ENCODE measurements at places on chromosomes 5 and 9. TPM values are rescaled to one million over a fixed set of nuclear protein-coding genes. Genes with fewer than 3 reads are reported as not detected.

DNA sequence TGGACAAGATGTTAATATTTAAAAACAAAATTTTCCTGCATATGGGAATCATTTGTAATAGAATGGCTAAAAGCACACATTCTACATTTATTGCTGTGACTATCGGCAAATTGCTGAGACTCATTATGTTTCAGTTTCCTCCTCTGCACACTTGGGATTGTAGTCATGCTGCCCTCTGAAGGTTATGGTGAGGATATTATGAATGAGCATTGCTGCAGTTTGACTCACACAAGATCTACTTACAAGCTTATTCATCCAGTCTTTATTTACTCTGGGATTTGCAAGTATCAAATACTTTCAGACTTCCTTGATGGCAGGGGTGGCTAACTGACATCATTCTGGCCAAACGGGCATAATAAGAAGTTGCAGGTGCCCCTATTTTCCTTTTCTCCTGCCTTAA, 9.5 kb upstream of the NFIL3 start:
- H3K4me1 ChIP-seq = no peaks in the 10 kb centered on the region
- no peak overlapping the region for H3K27ac ChIP-seq
- no peak for DNase-seq
- H3K27me3 ChIP-seq = no peaks in the 10 kb centered on the region

DNA sequence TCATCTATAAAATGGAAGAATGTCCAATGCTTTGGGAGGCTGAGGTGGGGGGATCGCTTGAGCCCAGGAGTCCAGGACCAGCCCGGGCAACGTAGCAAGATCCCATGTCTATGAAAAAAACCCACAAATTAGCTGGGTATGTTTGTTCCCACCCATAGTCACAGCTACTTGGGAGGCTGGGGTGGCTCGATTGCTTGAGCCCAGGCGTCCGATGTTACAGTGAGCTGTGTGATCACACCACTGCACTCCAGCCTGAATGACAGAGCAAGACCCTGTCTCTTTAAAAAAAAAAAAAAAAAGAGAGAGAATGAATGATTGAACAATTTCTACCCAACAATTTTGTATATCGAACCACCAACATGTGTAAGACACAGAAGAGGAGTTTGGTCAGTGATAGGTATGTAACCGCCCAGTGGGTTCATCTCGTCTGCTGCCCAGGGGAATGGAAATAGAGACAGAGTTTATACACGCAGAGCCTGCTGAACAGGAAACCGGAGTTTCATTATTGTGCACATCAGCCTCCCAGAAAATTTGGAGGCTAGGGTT, 26.2 kb upstream of the ERGIC1 start:
- no peak for DNase-seq
- no peak overlapping the region for H3K4me3 ChIP-seq
- no peaks in the 10 kb centered on the region for H3K36me3 ChIP-seq
- H3K27me3 ChIP-seq = no peaks in the 10 kb centered on the region
- no peak overlapping the region for H3K27ac ChIP-seq

DNA sequence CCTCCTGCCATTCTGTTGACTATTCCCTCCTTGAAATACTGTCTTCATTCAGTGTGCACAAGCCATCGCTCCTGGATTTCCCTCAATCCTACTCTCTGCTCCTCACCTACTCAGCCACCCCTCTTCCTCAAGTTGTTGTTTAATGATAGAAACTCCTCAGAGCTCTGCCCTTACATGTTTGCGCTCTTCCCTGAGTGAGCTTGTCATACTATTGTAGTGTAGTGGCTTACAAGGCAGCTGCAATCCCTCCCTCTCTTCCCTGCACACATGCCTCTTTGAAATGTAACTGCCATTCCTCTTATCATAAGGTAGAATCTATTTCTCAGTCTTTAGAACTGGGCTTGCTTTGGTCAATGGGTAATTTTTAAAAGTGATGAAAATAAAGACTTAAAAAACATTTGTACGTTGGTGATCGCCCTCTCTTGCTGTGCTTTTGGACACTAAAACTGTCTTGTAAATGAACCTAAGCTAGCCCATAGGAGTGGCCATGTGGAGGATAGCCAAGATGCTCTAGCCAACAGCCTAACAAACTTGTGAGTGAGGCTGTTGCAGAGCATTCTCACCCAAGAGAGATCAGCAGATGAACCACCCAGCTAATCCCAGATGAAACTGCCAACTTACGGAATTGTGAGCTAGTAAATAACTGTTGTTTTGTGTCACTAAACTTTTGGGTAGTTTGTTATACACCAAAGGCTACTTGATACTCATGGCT, 18.1 kb upstream of the SMAD5 start:
- H3K27me3 ChIP-seq = no peaks in the 10 kb centered on the region
- no peaks in the 10 kb centered on the region for H3K4me1 ChIP-seq
- no peak overlapping the region for H3K4me3 ChIP-seq
- no peak for DNase-seq

GRCh38 chr9:36035006-36035405, 1.7 kb upstream of the RECK start:
- no peaks in the 10 kb centered on the region for H3K27me3 ChIP-seq
- H3K4me3 ChIP-seq = no peak overlapping the region
- no peaks in the 10 kb centered on the region for H3K36me3 ChIP-seq

GRCh38 chr5:23655674-23656073, 148.3 kb downstream of the PRDM9 start:
- no peak overlapping the region for H3K4me3 ChIP-seq
- no peak for DNase-seq
- no peak overlapping the region for H3K27ac ChIP-seq

Gene HACD4
- total RNA-seq = 0.59 TPM

Measured in H9 (cell line).